ENCODE measurements at places on chromosomes 3 and 15.

- DNase-seq: no peak
Observed at GRCh38 chr15:27025481-27025966, 54.5 kb downstream of the GABRG3 start.

DNA sequence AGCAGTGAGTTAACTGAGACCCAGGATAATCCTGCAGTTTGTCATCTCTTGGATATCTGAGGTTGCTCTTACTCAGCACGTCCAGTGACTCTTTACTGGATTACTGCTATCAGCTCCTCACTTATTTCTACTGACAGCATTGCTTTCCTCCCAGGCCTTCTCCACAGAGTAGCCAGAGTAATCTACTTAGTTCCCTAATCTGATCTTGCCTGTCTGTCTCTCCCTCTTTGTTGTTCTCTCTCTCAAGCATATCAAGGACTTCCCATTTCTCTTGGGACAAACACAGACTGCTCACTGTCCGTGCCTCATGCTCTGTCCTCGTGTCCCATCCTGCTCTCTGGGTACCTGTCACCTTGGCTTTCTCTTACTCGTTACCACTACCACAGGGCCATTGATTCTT, 376.2 kb downstream of the FEZF2 start:
- DNase-seq: no peak

DNA sequence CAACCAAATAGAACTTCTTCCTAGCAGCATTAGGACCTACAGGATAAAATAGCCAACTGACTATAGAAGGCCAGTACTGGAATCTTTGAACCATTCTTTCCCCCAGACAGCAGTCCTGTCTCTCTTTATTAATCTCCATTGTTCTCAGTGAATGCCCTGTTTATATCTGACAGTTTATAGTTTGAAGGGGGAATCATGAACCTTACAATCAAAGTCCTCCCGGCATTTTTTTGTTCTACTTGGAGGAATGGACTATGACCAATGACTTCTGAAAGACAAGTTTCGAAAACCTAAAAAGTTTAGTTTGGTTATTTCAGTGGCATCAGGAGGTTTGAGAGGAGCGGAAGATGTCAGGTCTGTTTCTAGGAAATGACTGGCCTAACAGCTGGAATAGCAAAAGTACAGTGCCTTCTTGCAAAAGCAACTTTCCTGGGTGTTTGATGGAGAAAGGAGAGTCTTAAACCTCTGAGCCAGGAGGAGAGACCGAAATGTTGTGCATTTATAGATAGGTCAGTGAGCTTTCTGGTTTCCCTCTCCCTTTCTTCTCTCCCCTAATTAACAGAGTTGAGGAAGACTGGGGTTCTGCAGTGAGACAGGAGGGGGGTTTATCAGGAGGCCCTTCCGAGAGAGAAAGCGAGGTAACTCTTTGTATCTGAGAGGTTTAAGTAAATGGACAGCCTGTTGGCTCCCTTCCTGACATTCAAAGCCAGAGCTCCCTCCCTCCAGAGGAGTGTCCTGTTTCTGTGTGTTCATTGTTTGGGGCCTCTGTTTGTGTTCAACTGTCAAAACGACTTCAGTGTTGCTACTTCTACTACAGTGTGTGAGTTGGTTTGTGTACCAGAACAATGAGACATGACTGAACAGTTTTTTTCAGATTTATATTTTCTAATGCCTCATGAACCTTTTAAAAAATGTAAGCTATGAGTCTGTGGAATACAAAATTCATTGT, 383.0 kb upstream of the RARB start:
- DNase-seq: no peak

DNA sequence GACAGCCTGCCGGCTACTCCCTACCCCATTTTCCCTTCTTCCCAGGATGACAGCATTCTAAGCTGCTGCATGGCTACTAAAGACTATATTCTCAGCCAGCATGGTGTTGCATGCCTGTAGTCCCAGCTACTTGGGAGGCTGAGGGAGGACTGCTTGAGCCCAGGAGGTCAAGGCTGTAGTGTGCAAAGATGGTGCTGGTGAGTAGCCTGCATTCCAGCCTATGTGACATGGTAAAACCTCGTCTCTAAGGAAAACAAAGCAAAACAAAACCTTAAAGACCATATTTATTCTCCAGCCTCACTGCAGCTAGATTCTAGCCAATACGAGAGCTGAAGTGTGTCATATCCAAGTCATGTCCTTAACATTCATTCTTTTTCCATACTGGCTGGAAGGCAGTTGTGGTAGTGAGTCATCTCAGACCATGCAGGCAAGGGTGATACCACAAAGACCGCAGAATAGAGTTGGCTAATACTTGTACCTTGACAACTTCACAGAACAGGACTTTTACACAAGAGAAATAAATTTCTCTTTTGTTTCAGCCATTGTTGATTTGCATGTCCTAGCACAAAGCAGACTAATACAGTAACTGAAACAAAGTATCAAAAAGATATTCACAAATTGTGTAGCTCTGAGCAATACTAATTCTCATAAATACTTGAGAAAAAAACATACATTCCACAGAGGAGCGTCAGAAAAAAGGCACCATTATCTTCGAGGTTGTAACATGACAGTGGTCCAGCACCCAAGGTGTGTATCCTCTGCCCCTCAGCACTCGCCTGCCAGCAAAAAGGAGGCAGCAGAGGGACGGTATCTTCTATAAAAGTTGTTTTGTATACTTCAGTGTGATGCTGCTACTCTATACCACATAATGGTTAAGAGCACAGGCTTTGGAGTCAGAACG, 14.8 kb downstream of the PBRM1 start:
- DNase-seq: peak; percentile 99

- no peak for DNase-seq
Observed at GRCh38 chr15:66662522-66662921, 39.5 kb upstream of the SMAD6 start.

- DNase-seq: peak; percentile 75
Observed at GRCh38 chr3:111737706-111738086, 121.4 kb upstream of the PHLDB2 start.

GRCh38 chr3:148796799-148797198, 30.8 kb upstream of the CPB1 start:
- no peak for DNase-seq

GRCh38 chr15:40582726-40583246, 11.3 kb upstream of the KNL1 start:
- DNase-seq: peak; percentile 85

- no peak for DNase-seq
Observed at GRCh38 chr3:160478338-160478737, 28.8 kb upstream of the TRIM59 start.

DNA sequence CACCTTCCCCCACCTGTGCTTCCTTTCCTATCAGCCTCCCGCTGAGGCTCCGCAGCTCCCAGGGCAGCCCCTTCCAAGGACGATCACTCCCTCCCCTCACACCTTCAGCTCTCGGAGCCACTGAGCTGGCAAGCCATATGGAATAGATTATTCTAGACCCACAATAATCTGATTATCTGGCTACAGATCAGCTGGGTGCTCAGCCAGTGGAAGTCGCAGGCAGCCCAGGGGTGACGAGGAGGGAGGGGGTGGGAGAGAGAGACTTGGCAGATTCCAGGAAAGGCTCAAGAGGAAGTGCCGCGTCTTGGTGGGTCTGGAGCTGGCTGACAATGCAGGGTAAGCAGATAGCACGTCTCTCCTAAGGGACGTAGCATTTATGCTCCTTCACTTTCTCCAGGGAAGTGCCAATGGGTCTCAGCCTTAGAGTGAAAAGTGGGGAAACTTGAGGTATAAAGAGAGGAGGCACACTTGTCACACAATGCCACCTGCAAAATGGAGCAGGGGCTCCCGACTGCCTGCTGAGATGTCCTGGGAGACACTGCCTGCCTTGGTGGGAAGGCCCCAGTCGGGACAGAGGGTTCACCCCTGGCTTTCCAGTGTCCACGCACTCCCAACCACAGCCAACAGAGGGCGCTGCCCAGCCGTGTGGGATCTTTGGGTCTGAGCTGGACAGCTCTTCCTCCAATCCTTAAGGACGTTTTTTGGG, 9.4 kb upstream of the MESP1 start:
- DNase-seq: no peak

DNA sequence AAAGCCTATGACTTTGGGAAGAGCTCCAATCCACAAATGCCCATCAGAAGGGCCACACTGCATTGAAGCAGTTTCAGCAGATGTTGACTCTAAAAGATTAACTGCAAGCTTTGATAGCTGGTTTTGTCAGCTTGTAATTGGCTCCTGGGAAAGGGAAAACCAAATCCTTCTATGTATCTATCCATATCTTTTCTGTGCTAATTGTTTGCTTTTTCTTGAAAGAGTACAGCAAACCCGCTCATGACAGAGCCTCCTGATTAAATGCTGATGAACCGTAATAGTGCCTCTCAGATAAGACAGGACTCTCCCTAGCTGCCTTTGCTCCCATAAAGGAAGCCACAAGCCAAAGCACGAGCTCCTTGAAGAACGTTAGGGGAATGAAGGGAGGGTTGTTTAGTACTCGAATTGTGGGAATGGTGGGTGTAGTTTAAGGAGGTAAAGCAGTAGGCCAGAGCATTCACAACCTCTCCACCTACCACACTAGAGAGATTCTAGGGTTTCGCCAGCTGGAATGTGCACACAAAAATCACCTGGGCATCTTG, 33.6 kb upstream of the LRIG1 start:
- no peak for DNase-seq

GRCh38 chr15:92733090-92733933, 77.7 kb upstream of the FAM174B start:
- DNase-seq: no peak

DNA sequence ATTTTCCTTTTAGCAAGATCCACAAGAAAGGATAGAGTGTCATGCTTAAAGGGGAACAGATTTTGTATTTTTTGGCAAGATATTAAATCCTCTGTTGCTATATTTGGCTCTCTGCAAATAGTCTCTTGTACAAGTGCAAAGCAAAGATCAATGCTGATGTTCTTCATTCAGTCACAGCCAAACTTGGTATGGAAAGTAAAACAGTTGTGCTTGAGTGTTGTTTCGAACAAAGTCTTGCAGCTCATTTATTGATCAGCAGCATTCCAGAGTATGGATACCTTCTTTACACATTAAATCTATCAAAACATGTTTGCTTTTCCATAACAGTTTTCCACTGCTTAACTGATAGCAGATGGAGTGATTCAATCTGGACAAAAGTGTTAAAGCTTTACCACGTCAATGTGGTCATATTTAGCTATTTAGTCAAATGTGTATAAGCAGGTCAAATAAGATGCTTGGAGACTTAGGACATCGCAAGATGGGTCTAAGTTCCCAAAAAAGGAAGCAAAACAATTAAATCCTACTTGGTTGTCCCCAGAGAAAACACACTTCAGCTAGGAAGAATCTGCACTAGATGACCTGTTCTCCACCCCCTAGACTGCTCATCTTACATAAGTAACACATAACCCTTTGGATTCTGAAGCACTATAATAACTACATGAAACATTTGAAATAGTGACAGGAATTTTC, 52.4 kb downstream of the VGLL3 start:
- peak; percentile 74 for DNase-seq

- DNase-seq: no peak
Observed at GRCh38 chr3:153182501-153183293, 20.7 kb downstream of the RAP2B start.

DNA sequence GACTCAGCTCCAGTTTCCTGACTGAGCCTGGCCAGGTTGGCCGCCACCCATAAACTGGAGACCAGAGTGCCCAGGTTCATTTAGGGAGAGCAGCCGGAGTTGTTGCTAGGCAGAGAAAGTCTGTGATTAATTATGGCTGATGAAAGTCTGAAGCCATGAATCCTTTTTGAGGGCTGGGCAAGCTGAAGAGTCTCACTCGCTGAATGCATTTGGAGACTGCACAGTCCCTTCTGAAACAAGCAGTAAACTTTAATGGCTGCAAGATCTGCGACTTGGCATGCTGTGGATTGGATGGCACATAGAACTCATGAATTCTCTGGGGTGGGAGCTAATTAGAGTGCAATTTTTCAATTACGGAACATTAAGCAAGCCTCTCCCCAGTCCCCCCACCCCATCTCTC, 282.1 kb downstream of the RPLP1 start:
- no peak for DNase-seq

DNA sequence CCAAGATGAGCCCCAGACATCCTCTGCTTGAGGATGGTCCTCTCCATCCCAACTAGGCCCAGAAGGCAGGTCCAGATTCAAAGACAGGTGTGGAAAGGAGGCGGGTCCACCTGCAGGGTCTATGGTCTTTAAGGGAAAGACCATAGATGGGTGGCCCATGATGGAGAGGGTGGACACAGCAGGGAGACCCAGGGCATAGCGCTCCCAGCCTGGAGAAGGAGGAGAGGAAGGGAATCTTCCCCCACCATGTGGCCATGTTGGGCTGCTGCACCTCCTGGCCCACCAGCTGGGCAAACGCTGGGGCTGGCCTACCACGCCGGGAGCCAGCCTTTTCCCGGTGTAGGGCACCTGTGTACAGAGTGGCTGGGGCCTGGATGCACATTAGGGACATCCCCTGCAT, 265.2 kb upstream of the TLE3 start:
- DNase-seq: no peak

DNA sequence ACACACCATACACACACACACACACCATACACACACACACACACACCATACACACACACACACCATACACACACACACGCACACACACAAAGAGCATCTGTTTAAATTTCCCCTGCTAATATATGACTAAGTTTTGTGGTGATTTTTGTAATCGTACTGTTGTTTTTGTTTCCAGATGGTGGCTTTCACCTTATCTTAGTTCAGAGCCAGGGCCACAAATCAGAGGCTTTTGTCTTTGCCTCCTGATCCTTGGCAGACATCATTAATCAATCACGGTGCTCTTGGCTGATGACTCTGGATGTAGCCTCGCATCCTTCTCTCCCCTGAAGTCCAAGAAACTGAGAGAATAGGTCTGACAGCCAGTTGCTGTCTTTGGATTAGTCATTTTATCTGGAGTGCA, 52.1 kb downstream of the EDEM1 start:
- DNase-seq: no peak

DNA sequence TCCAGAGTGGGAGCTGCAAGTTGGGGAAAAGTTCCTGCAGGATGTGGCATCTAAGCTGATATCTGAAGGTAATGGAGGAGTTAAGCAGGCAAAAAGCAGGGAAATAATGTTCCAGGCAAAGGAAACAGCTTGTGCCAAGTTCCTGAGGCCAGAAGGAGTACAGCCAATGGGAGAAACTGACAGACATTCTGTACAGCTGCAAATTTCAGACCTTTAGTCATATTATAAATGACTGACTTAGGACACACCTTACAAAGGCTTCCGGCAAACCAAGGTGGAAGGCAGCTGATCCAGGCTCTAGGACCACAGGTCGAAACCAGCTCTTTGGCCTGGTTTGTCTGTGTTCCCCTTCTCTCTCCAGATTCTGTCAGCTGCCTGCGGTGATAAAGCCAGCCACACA, 9.3 kb downstream of the WWTR1 start:
- no peak for DNase-seq

- DNase-seq: no peak
Observed at GRCh38 chr15:99345832-99346462, 94.7 kb downstream of the LRRC28 start.

- no peak for DNase-seq
Observed at GRCh38 chr15:81030301-81030750, 29.6 kb downstream of the TLNRD1 start.

Measured in HS-5 (cell line).